ENCODE measurements at places on chromosomes 12 and 14. TPM values are rescaled to one million over a fixed set of nuclear protein-coding genes. Genes with fewer than 3 reads are reported as not detected.

DNA sequence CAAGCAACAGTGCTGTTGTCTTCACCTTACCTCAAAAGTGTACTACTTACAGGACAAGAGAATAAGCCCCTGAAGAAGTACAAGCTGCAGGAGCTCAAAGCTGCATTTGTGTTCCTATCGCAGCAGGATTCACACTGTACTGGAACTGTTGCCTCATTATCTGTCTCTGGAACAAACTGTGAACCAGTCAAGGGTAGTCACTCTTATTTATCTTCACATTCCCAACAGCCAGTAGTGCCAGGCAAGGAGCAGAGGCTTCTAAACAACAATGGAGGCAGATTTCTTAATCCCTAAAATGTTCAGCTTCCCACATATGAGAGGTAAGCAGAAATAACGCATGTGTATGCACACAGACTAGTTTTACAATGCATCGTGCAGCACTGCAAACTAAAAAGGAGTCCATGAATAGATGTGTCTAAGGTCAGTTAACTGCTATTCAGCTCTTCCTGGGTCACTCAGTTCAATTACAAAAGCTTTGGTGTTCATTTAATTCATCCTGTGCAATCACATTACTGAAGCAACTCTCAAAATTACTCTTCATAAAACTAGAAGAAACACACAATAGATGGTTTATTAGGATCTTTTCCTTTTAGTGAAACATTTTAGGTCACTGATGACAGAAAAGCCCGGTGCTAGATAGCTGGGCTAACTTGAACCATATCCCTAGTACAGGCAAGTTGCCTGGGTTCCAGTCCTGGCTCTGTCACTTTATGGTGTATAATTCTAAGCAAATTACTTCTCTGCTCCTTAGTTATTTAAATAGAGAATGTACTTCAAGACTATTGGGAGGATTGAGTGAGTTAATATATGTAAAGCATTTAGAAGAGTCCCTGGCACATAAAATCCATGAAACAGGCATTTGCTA is 2.7 kb downstream of the APPL2 start:
- no peak for DNase-seq

GRCh38 chr12:40980427-40980961 is 207.6 kb upstream of the PDZRN4 start:
- DNase-seq: no peak

- DNase-seq: no peak
These were observed 475.3 kb downstream of the EGLN3 start for GRCh38 chr14:33475623-33476022.

DNA sequence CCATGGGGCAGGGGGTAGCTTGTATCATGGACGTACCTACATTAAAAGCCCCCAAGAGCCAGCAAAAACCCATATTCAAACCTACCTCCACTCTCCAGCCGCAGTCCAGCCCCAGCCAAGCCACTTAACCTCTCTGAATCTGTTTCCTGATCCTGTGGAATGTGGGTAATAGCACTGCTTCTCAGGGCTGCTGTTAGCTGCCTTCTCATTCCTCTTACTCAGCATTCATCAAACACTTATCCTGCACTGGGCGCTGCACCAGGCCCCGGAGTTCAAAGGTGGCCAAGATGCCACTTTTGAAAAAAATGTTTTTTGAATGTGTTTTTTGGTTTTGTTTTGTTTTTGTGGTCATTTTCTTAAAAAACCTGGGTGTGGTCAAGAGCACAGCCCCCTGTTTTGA is 237.4 kb downstream of the CHST11 start:
- no peak for DNase-seq

DNA sequence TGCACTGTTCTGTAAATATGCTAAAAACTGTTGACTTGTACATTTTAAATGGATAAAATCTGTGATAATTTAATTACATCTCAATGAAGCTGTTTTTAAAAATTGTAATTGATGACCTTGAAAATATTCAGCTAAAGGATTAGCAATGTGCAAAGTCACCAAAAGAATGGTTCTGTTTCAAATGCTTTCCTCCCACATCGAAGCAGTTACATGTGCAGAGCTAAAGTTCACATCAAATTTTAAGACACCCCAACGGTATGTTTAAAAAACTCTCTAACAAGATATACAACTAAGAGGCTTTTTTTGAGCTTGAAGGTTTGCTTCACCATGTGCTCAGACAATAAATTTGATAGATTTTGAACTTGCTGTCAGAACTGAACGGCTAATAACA is 114.6 kb upstream of the KRAS start:
- no peak for DNase-seq

DNA sequence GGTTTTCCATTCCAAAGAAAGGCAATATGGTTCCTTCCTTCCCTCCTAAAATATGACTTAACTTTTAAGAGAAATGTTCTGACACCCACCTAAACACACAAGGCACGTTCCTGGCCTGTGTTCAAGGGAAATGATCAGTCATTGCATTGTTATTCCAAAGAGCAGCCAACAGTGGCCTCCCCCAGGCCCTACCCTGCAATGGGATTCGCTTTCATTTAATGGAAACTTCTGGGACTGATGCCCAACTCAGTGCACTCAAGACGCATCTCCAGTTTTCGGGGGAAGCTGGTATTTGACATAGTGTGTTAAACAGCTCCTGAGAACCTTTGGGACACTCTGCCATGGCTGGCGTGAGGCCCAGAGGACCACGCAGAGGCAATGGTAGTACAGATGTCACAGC is 65.9 kb downstream of the DDX51 start:
- DNase-seq: no peak

- no peak for DNase-seq
These were observed 92.6 kb downstream of the CHGA start for GRCh38 chr14:93015505-93015904.

DNA sequence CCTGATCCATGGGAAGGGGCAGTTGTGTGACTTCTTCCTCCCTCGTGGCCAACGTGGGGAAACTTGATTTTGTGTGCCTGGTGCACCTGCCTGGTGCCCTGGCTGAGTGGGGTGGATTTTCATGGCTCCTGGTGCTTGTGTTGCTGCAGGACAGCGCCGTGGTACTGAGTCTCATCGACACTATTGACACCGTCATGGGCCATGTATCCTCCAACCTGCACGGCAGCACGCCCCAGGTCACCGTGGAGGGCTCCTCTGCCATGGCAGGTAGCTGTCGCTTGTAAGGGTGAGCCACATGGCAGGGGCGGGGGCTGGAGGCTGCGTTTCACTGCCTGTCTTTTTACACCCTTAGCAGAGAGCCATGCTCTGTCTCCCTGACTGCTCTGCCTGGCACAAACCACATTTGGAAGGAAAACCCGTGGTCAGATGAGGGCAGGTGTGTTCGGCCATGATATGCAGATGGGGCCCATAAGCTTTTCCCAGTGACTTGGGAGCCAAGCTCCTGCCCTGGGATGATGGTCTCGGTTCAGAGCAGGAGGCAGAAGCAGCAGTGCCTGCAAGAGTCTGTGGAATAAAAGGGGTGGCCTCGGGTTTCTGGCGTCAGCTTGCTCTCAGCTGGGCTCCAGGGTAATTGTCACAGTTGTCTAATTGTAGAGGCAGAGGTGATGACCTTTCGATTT is 49.5 kb downstream of the ADGRD1 start:
- no peak for DNase-seq

DNA sequence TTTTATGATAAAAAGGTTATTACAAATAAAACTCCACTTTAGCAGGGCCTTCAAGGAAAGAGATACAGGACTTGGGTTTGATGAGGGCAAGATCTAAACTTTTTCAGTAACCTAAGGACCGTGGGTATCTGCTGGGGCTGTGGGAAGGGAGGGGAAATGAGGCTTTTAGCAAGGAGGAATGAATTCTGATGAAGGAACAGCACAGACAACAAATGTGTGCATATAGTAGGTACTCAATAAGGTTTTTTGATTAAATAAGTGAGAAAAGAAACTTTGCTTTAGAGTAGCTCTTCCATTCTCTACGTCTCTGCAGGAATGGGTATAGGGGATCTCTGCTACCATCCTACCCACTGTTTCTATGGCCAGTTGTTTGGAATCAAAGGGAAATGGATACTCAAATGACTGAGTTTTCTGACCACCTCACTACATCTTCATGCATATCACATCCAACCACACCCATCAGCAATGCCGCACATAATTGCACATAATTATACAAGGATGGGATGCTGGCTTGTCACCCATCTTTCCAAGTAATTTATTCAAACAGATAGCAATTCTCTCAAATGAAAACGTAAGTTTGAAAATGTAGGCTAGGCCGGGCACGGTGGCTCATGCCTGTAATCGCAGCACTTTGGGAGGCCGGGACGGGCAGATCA is 59.5 kb upstream of the GTF2A1 start:
- no peak for DNase-seq

DNA sequence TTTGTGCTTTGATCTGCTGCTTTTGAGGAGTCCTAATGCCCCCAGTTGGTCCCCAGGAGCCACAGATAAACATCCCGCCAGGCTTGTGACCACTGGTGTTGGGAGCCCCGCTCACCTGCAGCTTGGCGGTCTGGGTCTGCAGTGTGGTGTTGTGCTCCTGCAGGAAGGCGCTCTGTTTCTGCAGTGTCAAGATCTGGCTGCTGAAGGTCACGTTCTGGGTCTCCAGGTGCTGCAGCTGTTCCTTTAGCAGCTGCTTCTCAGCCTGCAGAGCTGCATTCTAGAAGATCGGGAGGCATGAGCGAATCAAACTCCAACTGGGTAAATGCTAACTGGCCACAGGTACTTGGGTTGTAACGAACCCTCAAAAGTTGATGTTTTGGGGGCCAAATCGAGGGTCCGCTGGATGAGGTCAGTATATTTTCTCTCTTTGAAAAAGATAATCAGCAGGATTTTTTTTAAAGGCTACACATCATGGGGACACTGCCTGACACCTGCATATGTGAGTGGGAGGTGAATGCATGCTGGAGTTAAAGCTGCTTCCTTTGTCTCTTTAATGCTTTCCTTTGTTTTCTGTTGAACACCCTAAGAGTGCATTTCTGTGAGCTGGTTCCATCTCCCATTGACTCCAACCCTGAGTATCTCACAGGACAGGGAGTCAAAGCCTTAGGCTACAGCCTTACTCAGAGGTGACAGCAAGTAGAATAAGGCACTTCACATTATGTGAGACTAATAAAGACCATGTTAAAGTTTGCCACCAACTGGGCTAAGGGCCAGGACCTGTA is 61.3 kb upstream of the GPR68 start:
- no peak for DNase-seq

DNA sequence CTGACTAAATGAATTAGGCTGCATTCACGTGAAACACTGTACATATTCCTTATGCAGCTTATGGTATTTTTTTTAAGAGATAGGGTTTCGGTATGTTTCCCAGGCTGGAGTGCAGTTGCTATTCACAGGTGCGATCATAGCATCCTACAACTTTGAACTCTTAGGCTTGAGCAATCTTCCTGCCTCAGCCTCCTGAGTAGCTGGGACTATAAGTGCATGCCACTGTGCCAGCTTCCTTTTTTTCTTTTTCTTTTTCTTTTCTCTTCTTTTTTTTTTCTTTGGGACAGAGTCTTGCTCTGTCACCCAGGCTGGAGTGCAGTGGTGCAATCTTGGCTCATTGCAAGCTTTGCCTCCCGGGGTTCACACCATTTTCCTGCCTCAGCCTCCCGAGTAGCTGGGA is 35.8 kb upstream of the SPPL3 start:
- DNase-seq: no peak

DNA sequence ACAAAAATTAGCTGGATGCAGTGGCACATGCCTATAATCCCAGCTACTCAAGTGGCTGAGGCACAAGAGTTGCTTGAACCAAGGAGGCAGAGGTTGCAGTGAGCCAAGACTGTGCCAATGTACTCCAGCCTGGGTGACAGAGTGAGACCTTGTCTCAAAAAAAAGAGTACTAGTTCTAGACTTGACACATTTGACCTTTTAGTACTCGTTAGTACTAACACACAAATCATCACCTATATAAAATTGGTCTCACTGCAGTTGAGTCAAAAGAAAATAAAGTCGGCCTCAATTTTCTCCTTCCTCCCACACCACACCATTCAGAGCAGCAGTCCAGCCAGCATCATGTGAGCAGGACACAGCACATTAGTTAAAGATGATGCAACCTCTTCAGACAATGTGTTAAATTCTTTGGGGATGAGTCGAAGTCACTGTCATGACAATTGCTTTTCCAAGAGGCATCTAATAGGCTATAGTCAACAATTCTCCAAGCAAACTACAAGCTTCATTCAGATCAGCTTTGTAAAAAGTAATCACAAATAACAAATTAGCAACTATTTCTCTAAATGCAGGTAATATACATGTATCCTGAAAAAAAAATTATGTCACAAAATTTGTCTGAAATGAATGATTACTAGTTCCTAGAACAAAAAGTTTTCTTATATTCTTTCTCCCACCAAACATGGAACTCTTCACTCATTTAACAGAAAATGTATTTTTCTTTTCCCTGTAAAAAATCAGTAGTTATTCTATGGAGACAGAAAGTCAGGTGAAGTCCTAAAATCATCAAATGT is 55.6 kb downstream of the CLIP1 start:
- no peak for DNase-seq

DNA sequence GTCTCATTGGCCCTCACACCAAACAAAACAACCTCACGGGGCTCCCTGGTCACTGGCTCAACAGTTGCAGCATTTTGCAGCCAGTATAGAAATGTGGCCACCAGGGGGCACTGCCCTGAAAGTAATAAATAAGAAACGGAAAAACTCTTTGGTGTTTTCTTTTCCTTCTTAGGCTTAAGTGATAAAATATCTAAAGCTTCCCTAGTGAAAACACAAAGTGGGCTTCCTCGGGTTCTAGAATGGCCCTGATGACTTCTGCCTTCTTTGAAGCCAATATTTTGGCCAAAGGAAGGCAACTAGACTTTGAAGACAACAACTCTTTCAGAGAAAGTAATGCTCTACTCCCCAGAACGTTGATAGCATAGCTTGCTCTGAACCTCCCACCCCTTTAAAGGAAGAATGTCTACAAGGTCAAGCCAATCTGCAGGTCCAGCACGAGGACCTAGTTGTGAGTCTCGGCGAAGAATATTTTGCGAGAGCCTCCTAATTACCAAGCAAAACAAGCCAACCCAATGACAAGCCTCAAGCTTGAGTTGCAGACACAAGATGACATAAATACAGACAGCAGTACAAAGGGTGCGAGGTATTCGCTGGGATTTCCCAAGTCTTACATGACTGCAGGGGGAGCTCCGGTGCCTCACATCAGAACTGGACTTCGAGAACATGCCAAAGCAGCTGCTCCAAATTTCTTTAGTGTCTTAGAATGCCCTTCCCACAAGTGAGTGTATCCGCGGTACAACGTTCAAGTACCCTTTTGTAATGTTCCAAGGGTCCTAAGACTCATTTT is 2.6 kb downstream of the ITPK1 start:
- DNase-seq: peak; percentile 87

DNA sequence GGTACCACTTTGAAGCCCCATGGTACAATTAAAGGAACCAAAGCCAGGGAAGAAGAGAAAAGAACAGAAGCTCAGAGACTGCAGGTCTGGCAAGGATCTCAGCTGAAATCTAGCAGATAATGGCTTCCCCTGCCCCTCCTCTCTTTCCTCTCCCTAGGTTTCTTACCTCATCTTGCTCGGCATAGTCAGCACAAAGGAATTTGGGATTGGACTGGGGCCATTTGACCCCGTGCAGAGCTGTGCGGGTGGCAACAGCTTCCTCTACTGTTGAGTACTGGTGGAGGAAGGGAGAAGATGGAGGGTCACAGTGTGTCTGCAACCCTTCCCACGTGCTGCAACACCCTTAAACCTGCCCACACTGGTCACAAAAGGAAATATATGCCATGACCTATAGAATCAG is 4.7 kb upstream of the CDH24 start:
- DNase-seq: no peak

- DNase-seq: no peak
These were observed 272.9 kb downstream of the EGLN3 start for GRCh38 chr14:33678005-33678404.

DDX55 gene
- total RNA-seq: 46.8 TPM

PTHLH gene
- total RNA-seq: 0.35 TPM

CLBA1 gene
- 0.67 TPM for total RNA-seq

CPNE6 gene
- not detected for total RNA-seq

APOF gene
- total RNA-seq: not detected

RAD9B gene
- 1.8 TPM for total RNA-seq
